ENCODE measurements at places on chromosomes 2 and 18.

- DNase-seq = peak; percentile 11
These were observed 4.9 kb downstream of the NEMP2 start for GRCh38 chr2:190529486-190530247.

DNA sequence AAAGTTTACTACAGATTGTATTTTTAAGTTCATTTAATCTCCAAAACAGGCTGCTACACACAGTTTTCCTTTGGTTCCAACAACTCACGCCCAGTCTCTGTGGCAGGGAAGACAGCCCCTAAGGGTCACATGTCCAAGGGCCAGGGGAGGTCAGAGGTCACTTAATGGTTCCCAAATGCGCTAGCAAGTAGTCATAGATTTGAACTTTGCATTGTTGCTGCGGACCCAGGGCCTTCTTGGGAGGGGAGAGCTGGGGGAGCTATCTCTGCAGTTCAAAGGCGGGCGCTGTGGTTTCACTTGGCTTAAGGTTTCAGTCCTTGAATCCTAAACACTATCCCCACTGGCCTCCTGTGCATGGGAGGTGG lies 74.8 kb upstream of the ZNF532 start:
- no peak for DNase-seq

GRCh38 chr2:63643486-63643885 lies 54.7 kb downstream of the MDH1 start:
- no peak for DNase-seq

GRCh38 chr18:10242936-10243680 lies 211.3 kb upstream of the APCDD1 start:
- DNase-seq = no peak

DNA sequence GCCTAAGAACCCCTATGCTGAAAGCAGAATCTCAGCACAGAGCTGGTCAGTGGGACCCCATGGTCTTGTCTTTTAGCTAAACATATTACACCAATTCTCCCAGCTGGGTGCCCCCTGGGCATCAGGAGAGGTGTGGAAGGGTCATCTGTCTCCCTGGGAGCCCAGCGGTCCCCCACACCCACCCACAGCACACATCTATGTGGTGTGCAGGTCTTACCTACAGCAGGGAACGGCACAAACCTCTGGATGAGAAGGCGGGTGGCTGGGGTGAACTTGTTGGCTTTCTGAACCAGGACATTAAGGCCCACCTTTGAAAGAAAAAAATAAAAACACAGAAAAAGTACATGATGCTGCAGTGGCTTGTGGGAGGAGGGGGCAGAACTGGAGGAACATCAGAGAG lies 70.7 kb downstream of the EMX1 start:
- DNase-seq = no peak

- no peak for DNase-seq
These were observed 145.6 kb downstream of the AQP4 start for GRCh38 chr18:26719896-26720295.

All from GDM1 (cell line).